ENCODE measurements at places on chromosomes 6 and 20.
A peak's percentile ranks its signal among the peaks of the same experiment; 100 is the strongest.

- H3K36me3 ChIP-seq = no peaks in the 10 kb centered on the region
- H3K4me3 ChIP-seq = no peak overlapping the region
- DNase-seq = peak; percentile 64
- H3K27ac ChIP-seq = no peak overlapping the region
- no peaks in the 10 kb centered on the region for H3K4me1 ChIP-seq
- no peaks in the 10 kb centered on the region for H3K27me3 ChIP-seq
These were observed 102.1 kb upstream of the MYL9 start for GRCh38 chr20:36439040-36439730.

DNA sequence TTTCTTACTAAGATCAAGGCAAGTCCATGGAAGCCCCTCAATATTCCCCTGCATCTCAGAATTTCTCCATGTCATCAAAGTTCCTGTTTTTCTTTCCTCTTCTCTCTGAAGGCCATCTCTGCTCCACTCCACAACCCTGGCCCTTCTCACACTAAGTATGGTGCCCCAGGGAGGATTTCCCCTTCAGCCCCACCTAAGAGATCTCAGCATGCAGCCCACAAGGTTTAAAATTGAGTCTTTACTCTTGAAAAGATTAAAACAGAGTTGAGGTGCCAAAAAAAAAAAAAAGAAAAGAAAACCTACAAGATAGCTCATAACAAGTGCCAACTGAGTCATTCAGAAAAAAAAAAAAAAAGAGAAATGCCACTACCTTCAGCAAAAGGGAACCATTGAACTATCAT is 36.5 kb upstream of the TNFAIP3 start:
- H3K27ac ChIP-seq = peak overlapping the region; percentile 90
- H3K36me3 ChIP-seq = peaks cover 15% of the 10 kb centered on the region
- no peaks in the 10 kb centered on the region for H3K27me3 ChIP-seq

GRCh38 chr20:62352402-62353288 is 14.5 kb downstream of the LAMA5 start:
- H3K27ac ChIP-seq = no peak overlapping the region
- H3K4me3 ChIP-seq = no peak overlapping the region
- H3K27me3 ChIP-seq = no peaks in the 10 kb centered on the region
- no peaks in the 10 kb centered on the region for H3K4me1 ChIP-seq
- no peak for DNase-seq

GRCh38 chr6:34466242-34467185 is 638 bp downstream of the PACSIN1 start:
- H3K36me3 ChIP-seq = no peaks in the 10 kb centered on the region
- H3K4me1 ChIP-seq = peaks cover 7% of the 10 kb centered on the region
- no peak overlapping the region for H3K27ac ChIP-seq
- no peak for DNase-seq
- peaks cover 15% of the 10 kb centered on the region for H3K27me3 ChIP-seq
- peak overlapping the region; percentile 52 for H3K4me3 ChIP-seq
